ENCODE measurements at places on chromosomes 7 and 10.

DNA sequence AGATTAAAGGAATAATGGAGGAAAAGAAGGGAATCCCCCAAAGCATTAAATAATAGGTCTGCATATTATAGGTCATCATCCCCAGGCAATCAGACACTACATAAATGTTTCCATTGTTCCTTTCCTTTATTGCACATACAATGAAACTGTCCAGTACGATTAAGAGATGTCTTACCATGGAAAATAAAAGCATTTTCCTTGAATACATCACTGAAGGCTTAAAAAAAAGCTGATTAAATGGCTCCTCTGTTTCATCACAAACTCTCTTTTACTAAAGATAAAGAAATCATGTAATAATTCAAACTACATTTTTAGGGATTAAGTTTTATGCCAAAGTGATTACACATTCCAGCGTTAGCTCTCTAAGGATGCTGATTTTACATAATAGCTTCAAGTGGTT is 316.0 kb downstream of the AGMO start:
- no peak for DNase-seq

DNA sequence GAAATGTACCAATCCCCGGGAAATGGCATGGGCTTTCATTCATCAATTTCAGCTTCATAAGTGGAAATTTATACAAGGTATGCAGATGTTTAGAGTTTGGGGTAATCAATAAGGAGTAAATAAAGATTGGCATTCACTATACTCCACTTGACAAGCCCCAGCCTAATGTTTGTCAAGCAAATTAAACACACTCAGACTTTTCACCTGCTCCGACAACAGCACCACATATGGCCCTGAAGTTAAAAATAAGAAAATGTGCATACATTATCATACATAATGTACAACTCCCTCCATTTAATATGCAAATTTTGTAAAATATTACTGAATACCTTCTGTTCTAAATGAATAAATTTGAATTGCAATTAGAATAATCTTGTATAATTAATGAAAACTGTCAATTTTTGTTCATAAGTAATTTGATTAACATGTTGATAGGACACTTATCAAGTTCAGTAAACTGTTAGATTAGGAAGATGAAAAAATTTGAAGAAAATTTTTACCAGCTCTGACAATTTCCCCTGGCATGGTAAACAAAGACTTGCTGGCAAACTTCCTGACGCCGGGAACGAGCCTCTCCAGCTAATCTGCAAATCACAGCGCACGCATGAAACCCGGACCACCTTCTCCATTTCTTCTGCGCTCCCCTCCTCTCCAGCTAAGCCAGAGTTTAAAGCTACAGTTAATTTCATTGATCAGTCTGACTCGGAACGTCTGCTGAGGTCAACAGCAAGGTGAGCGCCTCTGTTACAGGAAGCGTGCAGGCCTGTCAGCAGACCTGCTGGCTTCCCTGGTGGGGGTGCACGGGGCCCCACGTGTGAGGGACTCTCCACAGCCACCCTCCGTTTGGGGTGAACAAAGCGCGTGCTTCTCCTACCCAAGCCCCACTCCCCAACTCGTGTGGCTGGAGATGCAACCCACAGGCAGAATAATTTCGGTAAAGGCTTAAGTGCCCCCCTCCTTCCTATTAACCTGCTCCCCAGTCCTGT is 70.7 kb downstream of the EBF3 start:
- no peak for DNase-seq

- DNase-seq: no peak
Measured at GRCh38 chr10:131642966-131643365, 257.8 kb upstream of the PPP2R2D start.

- DNase-seq: no peak
Measured at GRCh38 chr7:73341877-73342276, 13.9 kb downstream of the FKBP6 start.

DNA sequence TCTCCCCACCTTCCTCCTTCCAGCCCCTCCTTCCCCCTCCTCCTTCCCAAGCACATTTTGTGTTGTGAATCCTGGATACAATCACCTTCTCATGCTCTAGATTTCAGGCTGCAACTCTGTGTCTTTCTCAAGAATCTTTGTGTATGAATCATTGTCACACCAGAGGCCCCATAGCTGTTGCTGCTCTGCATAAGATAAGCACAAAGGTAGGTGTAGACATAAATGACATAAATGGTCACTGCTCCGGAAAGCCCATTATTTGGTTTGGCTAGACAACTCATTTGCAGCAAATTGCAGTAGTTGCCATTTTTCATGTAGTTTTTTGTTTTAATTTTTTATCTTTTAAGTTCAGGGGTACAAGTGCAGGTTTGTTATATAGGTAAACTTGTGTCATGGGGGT is 216.3 kb upstream of the NRP1 start:
- DNase-seq: no peak

GRCh38 chr10:23100331-23101030 is 5.1 kb downstream of the MSRB2 start:
- no peak for DNase-seq

GRCh38 chr10:36283827-36284226 is 641.7 kb upstream of the FZD8 start:
- DNase-seq: no peak

GRCh38 chr10:82535457-82535856 is 660.5 kb downstream of the NRG3 start:
- DNase-seq: no peak

DNA sequence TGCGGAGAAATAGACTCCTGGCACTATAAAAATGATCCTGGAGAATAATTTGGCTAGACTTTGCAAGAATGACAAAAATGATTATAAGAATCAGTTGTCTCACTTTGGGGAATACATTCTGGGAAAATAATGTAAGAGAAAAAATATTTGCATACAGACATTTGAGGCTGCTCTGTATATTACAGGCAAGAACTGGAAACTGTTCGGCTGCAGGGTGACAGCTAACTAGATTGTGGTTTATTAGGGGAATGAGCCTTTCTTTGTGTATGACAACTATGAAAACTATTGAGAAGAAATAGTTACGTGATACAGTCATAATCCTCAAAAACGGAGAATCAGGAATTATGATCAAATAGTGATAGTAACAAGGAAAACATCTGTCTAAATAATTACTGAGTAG is 8.6 kb downstream of the TRIM56 start:
- DNase-seq: no peak

GRCh38 chr10:89185658-89186057 is 21.5 kb downstream of the CH25H start:
- no peak for DNase-seq

- DNase-seq: peak; percentile 47
Measured at GRCh38 chr10:26437637-26438461, at the start of gene APBB1IP. Gene APBB1IP (plus strand): TSS chr10:26438341. CDS start chr10:26492327, 53,986 bp downstream.

DNA sequence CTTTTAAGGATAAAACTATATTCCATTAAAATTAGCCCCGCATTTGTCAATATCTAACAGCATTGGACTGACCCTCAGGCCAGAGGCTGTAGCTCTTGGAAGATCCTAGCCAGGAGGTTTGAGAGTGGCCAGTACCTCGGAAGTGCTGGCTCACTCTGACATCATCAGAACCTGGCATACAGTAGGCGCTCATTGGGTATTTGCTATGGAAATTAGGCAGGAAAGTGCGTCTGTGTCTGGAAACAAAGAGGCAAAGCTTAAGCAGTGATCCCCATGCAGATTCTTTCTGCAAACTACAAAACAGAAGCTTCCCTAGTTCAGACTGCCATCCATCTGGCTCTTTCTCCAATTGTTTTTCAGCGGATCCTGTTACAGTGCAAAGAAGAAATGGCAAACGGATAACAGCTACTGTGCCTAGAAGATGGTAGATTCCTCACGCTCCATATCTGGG is 1.7 kb upstream of the PRKCQ start:
- DNase-seq: no peak

GRCh38 chr7:24660546-24660945 is 87.3 kb downstream of the PALS2 start:
- DNase-seq: no peak

- no peak for DNase-seq
Measured at GRCh38 chr7:108313086-108313485, 143.2 kb downstream of the NRCAM start.

DNA sequence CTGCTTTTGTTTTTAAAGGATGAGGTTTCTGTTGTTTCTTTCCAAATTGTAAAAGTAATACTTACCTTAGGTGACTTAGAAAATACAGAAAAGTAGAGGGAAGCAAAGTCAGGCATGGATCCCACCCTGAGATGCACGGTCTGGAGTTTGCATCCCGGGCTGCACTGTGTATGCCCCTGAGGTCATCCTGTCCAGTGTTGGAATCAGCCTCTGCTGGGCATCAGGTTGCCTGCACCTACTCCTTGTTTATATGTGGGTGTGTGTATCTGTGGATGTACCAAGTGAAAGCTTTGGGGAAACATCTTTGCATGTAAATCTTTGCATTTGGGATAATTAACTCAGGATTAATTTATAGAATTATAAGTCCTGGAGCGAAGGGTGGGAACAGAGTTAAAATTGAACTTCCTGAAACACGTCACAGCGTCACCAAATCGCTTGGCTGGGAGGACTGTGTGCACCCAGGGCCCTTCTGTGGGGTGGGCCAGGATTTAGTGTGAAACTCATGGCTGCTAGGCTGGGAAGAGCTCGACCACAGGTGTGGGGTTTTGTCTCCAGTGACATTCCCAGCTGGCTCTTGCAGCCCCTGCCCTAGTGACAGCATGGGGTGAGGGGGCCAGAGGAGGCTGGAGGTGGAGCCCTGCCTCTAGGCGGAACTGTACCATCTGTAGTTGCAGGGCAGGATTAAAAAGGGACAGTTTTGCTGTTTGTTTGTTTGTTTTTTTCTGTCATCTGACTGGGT is 27.9 kb downstream of the GTF2IRD1 start:
- DNase-seq: no peak

DNA sequence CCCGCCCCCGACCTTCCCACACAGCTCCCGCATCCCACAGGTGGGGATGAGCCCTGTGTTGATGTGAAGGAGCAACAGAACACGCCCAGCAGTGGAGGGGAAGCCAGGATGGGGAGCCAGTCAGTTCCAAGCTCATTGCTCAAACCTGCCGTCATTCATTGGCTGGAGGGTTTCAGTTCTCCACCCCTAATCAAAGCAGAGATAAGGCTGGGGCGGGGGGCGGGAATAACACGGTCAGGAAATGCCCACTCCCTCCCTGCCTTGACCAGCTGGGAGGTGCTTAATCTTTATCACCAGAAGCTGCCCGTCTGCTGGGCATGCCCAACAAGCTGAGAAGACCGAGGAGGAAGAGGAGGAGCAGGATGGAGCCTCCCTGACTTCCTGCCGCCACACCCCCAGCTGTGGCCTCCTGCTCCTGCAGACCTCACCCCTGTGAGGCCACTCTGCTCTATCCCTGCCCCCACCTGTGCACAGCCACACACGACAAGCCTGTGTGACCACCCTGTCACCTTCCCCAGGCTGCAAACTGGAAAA is 265.1 kb downstream of the ZEB1 start:
- DNase-seq: no peak

DNA sequence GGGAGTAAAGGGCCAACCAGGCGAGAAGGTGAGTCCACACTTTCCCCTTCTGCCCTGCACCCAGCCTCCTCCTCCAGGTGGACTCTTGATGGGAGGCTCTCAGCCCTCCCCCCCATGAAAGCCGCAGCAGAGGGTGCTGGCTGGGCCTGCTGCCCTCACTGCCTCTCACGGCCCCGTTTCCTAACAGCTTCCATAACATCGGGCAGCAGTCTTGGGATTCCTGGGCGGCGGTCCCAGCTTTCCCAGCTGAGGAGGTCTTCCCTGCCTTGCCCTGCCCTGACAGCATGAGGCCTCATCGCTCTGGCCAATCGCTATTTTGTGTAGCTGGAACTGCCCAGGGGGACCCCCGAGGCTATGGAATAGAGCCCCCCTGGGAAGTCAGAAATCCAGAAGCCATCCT is 76.3 kb downstream of the COL13A1 start:
- no peak for DNase-seq

DNA sequence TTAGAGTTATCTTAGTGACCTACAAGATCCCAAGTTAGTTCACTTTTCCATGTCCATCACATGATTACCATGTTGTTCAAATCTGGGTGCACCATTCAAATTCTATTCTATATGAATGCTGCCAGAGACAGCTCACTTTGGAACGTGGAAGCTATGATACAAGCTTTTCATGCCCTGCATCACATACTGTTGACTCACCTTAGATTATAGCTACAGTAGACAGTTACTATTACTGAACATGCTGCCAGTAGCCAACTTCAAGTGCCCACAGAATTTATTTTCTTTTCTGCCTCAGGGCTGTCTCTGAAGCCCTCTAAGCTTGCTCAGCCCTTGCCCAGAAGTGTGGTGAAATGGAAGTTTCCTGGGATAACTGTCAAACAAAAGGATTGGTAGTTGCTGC is 231.1 kb downstream of the GPR158 start:
- DNase-seq: no peak

DNA sequence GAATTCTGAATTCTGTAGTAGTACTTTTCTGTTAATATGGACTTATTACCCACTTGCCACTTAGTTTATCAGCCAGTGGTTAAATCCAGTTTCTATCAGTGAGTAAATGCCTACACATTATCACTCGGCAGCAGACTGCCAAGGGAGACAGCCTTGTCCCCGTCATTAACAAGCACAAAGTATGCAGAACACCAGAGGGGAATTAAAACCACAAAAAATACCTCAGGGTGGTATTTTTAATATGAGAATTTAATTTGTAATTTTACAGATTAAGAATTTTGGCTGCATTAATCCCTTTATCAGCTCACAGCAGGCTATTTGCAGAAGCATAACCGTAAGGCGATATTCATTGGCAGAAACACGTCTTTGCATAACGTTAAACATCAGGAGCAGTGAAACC is 150.0 kb upstream of the FZD1 start:
- DNase-seq: no peak

DNA sequence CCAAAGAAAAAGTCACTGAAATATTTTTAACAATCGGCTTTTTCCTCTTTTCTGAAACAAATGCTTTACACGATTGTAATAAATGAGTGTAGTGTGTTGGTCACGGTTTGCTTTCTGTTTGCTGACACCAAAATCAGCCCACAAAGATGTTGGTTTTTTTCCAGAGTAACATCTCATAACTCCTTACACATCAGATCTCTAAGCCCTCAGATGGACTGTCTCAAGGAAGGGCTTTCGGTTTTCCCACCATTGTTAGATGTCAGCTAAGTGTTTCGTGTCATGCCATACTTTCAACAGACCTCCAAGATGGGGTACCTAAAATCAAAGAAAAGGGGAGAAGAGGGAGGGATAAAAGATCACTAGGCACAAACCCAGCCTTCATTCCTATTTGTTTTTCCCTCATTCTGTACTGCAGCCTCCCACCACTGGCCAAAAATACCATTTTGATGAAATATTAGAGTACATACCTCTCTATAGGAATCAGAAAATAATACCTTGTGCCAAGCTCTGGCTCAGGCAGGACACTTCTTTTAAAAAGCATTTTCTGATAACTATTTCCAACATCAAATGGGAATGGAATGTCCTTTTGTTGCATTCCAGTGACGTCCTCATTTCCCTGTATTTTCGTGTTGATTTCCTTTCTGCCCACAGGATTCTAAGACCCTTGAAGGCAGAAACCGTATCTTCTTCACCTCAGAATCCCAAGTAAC is 159.1 kb downstream of the DGKI start:
- DNase-seq: no peak

- no peak for DNase-seq
Measured at GRCh38 chr7:121244120-121244870, 84.5 kb upstream of the WNT16 start.

Measured in stimulated activated CD4-positive, alpha-beta T cell treated with anti-CD3 and anti-CD28 coated beads, TNF-alpha, amount 100 ng/mL, for 24 hours (primary cell).